ENCODE measurements at places on chromosomes 11 and 22.

- DNase-seq, result no peak
Measured at GRCh38 chr11:14636119-14636518, 7.5 kb upstream of the PDE3B start.

DNA sequence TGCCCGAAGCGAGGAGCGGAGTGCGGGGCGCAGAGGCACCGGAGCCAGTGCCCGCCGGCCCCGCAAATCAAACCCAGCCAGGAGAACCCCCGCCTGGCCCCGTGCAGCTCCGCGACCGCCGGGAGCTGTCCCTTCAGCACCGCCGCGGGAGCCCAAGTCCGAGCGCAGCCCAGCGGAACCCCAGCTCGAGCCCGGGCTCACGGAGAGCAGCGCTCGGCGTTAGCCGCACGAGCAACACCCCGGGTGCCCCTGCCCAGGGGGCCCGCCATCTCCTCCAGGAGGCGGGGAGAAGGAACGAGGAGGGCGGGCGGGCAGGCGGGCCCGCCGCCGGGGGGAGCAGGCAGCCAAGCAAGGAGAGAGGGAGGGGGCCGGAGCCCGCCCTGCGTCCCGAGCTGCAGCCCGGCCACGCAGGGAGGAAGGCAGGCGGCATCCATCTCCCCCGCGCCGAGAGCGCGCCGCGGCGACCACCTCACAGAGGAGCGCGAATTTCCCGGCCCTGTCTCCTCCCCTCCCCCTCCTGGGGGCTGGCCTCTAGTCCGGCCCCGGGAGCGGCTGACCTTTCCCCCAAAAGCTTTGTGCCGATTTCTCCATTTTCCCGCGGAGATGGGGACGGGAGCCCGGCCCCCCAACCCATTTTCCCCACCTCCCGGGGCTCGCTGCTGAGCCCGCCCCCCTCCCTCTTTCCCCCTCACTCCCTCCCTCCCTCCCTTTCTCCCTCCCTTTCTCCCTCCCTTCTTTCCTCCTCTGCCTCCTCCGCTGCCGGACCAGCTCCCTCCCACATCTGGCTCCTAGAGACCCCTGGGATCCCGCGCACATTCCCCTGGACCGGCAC, 621 bp downstream of the KCNC1 start:
- peak; percentile 59 for DNase-seq

GRCh38 chr11:6627762-6628241, 8.6 kb upstream of the TPP1 start:
- no peak for DNase-seq

DNA sequence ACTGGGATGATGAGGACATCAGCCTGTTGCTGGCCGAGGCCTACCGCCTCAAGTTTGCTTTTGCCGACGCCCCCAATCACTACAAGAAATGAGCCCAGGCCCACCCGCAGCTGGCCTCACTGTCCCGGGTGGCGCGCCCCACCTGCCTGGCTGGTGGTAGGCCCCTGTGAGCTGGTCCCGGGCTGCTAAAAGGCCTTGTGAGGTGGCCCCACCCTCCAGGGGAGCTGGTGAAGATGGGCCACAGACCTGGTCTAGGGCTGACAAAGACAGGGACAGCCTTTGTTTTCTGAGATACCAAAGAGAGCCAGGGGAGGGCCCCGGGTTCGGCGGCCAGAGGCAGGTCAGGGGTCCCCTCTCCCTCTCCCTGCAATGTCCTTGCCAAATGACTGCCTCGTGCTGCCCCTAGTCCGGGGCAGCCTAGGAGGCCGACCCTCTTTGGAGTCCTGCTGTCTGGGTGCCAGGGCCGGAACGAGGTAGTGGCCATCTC, 411.1 kb downstream of the TBC1D22A start:
- no peak for DNase-seq

- DNase-seq, result no peak
Measured at GRCh38 chr11:119372260-119373058, 9.0 kb downstream of the USP2 start.

DNA sequence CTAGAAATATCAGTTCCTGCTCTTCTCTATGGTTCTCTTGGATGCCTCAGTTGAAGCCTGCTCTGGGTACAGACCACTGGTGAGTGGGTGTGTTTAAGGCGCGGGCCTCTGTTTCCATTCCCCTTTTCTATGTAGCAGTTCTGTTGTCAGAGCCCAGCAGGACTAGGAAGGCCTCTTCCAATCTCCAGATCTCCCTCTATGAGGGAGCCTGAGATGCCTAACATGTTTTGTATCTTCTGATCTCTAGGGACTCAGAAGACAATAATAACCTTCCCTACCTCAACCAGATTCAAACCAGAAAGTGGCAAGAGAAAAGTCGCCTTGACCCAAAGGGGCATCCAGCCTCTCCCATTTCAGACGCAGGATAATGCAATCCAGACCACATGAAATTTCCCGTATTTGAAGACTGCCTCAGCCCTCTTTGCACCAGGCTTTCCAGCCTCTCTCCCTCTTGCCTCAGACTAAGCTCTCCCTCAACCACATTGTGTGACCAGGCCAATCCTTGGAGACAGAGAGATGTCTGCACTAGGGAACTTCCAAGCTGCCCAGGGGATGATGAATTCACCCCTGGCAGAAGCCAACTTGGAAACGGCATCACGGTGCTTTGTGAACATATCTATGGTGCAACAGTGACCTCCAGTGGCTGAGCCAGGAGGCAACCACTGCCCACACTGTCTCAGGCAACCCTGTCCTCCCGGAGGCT, 150.1 kb upstream of the UBASH3B start:
- DNase-seq, result peak; percentile 90

DNA sequence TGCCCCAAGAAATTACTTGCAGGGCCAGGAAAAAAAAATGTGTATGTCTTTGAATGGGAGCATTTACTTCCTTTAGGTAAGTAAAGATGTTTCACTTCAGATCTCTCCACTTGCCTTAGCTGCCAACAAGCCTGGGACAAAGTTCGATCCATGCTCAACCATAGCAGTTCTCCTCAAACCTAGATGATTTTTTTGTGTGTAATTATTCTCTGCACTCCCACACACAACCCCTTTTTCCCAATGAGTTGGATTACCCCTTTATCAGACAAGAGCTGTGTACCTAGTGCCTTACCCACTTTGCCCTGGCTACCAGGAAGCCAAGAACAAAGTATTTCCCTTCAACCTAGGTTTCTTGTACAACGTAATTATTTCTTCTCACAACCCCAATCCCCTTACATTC, 35.6 kb downstream of the TPBGL start:
- no peak for DNase-seq

DNA sequence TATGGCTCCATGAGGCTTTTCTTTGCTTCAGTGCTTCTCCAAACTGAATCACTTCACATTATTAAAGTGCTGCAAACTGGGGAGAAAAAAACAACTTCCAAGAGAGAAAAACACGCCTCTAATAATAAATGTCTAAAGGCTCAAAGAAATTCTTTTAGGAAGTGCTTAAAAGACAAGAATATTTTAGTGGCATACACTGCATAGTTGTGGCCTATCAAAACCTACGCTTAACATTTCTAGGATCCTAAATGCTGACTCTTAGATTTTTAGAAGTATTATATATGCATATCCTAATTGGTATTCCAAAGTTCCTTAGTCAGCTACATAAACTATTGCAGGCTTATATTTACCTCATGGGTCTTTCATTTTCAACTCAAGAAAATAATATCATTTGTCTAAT, 879.0 kb upstream of the CCDC90B start:
- no peak for DNase-seq

- no peak for DNase-seq
Measured at GRCh38 chr11:28463826-28464225, 355.6 kb downstream of the METTL15 start.

GRCh38 chr11:65503368-65503948, 4.6 kb downstream of the MALAT1 start:
- DNase-seq, result no peak

DNA sequence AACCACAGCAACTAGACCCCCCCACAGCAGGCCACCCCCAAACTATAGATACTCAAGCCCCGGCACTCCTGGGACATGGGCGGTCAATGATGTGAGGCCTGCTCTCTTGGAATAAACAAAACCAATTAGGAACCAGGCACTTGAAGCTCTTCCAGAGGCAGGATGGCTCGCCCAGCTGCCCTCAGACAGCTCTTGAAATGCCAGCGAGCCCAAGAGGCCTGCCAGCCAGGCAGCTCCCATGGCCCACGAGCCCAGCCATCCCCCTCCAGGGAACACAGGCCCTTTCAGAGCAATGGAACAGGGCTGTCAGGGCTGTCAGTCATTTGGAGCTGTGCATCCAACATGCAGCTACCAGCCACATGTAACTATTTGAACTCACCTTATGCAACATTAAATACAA, 34.0 kb upstream of the TFIP11 start:
- DNase-seq, result no peak

DNA sequence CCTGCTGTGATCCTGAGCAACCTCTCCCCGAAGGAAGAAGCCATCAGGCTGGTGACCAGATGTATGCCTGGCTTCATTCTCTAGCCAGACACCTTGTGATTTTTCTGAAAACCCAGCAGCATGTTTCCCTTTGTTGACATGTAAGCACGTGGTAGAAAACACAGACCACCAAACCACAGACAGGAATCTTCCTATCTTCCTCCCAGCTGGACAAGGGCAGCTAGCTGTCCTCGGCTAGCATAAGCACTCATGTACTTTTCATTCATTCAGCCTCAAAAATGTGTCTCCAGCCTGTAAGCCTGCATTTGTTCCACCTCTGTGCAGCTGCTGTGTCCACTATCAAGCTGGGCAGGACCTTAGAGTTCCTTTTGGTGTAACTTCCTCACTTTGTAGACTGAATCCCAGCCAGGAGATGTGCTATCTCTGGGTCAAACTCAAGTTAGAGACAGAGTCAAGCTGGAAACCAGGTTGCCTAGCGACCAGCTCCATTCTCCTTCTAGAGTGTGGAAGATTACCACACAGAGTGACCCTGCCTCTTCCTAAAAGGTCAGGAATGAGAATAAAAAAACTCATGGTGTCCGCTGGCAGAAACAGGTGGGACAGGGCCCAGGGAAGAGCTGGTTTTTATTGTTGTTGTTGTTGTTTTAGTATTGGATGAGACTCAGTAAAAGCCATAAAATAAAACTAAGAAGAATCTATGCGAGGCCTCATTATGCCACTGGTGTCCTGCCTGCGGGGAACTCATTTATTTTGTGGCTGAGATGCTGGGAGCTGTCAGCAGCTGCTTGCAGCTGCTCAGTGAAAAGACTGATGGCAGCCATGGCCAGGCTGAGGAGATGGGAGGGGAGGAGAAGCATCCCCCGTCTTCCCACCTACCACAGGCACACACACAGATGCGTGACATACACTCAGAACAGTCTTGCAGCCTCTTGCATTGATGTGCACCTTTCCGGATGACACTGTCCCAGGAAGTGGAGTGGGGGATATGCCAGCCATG, 7.4 kb upstream of the CLMP start:
- no peak for DNase-seq

GRCh38 chr22:19483481-19484244, 3.9 kb downstream of the CDC45 start:
- no peak for DNase-seq

GRCh38 chr11:38711110-38711509, 2113.1 kb upstream of the RAG2 start:
- no peak for DNase-seq

DNA sequence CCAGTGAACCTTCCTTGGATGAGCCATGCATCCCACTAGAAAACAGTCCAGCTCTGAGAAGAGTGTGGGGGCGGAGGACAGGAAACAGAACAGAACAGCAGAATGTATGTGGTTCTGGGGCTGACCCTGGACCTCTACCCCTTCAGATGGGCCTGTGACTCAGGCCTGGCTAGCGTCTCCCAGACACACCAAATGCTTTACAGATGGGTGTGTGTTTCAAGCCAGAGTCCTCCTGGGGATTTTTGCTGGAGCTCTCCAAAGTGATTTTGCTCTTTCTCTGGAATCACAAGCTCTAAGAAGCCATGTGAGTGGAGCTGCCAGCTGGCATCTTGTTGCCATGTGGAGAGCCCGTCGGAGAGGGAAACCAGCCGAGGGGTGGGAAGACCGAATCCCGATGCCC, 13.2 kb upstream of the C1QTNF4 start:
- peak; percentile 48 for DNase-seq

DNA sequence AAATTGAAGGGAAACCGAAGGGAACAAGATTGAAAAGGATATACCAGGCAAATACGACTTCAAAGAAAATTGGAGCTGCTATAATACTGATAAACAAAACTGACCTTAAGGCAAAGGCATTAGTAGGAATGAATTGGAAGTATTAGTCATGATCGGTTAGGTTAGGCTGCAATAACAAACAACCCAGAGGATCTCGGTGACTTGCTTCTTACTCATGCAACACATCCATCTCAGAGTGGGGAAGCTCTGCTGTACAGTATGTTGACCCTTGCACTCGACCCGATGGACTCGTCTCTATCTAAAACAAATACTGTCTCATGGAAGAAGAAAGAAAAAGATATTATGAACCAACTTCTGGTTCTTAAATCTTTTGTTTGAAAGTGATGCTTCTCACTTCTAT, 42.3 kb downstream of the SPATA19 start:
- DNase-seq, result no peak

- DNase-seq, result no peak
Measured at GRCh38 chr11:78727816-78728215, 153.2 kb upstream of the NARS2 start.

GRCh38 chr22:17862646-17863181, 88.4 kb upstream of the BID start:
- no peak for DNase-seq

DNA sequence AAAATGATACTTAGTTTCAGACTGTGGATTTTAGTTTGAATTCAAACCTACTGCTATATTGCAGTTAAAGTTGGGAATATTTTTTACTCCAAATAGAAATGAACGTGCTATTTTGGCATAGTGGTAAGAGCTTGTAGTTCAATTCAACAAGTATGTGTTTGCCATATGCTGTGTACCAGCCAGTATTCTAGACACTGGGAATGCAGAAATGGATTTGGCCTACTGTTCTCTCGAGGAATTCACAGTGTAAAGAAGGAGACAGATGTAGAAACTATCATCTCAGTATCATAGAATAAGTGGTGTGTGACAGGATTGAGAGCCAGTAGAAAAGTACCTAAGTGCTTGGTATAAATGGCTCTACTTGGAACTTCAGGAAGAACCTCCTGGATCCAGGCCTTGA, 80.4 kb downstream of the ATXN10 start:
- no peak for DNase-seq

DNA sequence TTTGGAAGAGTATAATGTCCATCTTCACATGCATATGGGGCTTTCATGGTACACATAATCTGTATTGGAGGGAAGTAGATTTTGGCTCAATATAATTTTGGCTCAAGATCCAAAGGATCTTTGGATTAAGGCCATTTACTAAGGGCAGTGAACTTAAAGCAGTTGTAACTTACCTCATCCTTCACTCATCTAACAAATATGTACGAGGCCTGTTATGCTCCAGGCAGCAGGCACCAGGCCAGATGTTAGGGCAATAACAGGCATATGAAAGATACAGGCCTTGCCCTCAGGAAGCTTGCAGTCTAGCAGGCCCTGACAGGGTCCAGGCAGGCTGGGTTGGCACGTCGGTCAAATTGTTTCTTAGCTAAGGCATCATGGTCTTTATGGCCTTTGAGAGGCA, 44.6 kb downstream of the LIF start:
- no peak for DNase-seq

- no peak for DNase-seq
Measured at GRCh38 chr11:103541186-103541795, 432.1 kb downstream of the DYNC2H1 start.
